CD4-positive, alpha-beta T cell treated with Interleukin-12 subunit alpha and Interleukin-12 subunit beta, for 1 hour (primary cell): ENCODE measurements at places on chromosomes 3 and 15.

- DNase-seq: no peak
Observed at GRCh38 chr3:13288732-13289718, 131.1 kb downstream of the NUP210 start.

DNA sequence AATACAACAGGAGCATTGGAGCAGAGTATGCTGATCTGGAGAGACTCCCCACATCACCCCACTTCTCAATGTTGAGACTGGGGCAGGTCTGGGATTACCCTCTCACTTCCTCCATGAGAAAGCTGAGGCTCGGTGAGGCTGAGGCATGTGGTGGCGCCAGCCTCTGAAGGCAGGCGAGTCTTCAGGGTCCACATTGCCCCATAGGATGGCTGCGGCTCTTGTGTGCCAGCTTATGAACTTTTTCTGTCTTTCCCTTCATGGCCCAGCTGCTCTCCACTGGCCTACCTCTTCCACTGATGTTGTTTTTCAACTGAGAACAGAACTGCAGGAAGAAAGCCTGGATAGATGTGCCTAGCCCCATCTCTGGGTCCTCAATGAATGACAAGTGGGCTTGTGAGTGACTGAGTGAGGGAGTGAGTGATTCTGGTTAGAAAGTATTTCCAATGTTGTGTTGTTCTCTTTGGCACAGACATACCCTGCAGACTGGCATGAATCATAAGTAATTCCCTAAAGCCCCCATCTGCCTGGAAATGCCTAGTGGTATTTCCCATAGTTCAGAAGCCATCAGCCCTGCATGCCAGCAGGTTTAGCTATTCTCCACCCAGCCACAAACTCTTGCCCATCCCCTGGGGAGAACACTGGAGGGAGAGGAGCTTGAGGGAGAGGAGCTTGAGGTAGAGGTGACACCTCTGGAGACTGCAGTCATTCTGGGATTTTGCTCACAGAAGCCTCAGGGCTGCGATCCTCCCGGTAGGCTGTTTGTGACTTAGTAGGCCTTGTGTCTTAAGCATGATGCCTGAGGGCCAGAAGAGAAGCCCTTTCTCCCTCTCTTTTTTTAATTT, 56.9 kb downstream of the AMOTL2 start:
- no peak for DNase-seq

DNA sequence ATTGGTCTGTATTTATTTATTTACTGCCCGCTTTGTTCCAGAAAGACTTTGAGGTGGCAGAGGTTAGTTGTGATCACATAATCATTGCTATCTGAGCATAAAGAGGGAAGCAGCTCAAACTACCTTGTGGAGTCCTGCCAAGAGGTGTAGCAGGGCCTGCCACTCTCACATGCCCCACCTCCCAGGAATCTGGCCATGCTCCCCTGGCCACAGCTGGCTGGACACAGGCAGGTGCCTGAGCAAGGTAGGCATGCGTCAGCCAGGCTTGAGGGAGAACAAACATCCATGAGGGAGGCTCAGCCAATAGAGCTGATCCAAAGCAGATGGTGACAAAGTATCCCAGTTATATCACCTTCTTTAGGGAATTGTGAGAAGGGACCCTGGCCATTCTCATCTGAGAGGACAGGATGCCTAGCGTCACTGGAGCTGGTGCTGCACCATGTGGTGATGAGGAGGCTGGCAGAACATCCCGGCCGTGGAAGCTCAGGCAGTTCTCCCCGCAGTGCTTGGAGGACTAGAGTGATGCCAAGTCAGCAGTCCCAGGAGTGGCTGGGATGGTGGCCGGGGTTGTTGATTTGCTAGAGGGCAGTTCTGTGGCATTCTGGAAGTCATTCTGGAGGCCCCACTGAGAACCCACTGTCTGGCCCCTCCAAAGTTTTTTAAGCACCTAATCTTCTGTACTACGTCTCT, 6.8 kb upstream of the POLG start:
- DNase-seq: no peak

DNA sequence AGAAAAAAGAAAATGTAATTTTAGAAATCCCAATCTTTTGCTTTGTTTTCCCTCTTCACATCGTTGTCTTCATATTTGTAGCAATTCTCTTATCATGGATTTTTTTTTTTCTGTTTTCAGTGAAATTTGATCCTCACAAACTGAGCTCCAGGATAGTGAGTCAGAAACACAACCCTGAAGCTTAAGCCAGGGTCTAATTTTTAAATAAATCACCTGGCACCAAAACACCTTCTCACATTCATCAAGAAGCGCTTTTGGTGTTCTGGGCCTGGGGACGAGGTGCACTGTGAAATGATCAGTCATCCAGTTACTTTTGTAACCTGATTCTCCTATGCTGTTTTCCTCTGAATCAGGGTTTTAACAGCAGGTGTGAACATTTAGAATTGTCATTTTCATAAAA, 87.7 kb downstream of the REC114 start:
- DNase-seq: no peak

GRCh38 chr3:182479419-182480336, 313.6 kb upstream of the ATP11B start:
- no peak for DNase-seq

GRCh38 chr3:64247991-64248646, 22.9 kb upstream of the PRICKLE2 start:
- DNase-seq: no peak

GRCh38 chr3:15653321-15653720, 51.8 kb downstream of the BTD start:
- no peak for DNase-seq

GRCh38 chr3:101183151-101183550, 137.2 kb downstream of the IMPG2 start:
- no peak for DNase-seq

- no peak for DNase-seq
Observed at GRCh38 chr3:38036906-38037305, 2.1 kb upstream of the DLEC1 start.

GRCh38 chr15:42387603-42388002, 28.3 kb downstream of the CAPN3 start:
- no peak for DNase-seq

- DNase-seq: no peak
Observed at GRCh38 chr3:155673421-155673820, 71.5 kb downstream of the PLCH1 start.

- DNase-seq: no peak
Observed at GRCh38 chr15:89400782-89401545, 66.3 kb upstream of the POLG start.

GRCh38 chr3:72039677-72040076, 254.7 kb upstream of the PROK2 start:
- no peak for DNase-seq

DNA sequence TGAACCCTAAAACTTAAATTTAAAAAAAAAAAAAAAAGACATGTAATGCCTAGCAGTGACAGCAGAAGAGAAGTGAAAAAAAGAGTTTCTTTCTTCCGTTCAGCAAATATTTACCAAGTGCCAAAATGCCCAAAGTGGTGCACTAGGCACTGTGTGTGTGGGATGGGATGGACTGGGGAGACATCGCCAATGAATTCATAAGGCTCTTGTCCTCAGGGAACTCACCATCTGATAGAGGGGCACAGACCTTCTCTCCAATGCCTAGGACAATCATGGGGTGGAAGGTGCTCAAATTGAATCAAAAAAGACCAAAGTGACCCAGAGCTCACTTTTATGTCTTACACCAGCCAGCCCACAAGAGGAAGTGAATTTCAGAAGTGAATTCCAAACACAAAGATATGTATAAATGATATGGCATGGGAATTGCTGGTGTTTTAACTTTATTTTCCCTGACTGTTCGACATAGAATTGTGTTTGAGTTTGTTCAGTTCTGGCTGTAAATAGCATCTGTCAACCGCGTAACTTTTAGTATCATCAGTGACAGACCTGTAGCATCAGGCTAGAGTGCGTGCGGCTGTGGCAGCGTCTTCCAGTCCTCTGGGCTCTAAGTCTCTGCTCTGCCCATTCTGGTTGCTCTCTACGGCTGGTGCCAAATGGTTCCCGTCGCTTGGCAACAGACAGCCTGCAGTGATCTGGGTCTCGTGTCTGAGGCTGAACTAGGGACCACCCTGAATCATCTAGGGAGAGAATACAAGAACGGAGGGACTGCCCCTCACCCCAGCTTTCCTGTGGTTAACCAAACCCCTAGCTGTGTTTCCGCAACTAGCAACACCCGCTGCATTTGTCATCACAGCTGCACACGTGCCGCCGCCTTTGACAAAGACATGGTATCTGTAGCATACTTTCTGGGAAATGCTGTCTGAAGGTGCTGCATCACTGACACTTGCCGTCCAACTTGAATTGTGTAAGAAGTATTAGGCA, 154.0 kb upstream of the THBS1 start:
- peak; percentile 66 for DNase-seq

GRCh38 chr3:99544786-99545281, 93.6 kb upstream of the COL8A1 start:
- DNase-seq: no peak

DNA sequence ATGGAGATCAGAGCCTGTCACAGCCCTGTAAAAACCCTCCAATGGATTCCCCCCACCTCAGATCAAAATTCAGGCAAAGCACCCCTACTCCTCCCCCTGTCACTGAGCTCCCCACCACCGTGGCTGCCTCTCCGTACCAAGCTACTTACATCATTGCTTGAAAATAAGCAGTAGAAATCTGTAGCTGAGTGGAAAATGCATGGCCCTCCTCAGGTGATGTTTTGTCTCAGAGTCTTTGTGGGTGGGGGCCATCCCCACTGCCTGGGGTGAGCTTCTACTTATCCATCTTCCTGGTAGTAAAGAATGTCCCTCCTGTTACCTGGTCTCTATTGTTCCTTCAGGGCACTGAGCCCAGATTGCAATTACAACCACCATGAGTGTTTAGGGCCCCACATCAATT, 34.5 kb downstream of the SLCO2A1 start:
- no peak for DNase-seq

GRCh38 chr3:126111566-126112475, 27.9 kb upstream of the SLC41A3 start:
- no peak for DNase-seq

- DNase-seq: no peak
Observed at GRCh38 chr3:14289590-14290461, 111.2 kb downstream of the LSM3 start.

DNA sequence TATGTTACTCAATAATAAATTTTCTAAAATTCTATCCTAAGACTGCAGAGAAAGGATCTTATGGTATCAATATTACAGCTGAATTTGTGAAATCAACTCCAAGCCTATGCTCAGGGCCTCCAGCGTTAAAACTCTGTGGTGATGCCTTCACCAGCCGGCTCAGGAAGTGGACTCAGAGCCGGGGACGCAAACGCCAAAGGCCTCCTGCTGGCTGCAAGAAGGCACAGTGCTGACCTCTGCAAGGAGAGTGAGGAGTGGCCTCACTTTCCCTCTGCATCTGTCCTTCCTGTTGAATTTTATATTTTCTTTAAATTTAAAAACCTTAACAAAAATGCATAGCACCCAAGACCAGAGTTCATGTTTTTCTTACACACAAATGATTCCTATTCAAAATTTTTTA, 48.5 kb downstream of the HERC2 start:
- no peak for DNase-seq

DNA sequence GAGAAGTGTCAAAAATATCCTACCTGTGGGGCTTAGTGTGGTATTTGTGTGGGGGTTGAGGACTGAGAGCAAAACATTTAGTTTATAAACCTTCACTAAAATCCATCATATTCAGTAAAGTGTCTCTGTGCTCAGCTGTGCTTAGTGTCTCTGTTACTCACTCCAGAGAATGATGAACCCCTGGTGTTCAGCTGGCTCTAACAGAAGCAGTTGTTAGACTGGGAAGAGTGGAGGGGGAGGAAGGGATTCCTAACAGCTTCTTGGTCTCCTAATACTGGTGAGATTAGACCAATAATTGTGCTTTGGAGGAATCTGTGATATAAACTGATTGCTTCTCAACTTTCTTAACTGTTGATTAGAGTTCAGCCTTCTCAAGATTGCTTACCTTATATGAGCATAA, 1123.5 kb downstream of the ROBO2 start:
- DNase-seq: no peak

DNA sequence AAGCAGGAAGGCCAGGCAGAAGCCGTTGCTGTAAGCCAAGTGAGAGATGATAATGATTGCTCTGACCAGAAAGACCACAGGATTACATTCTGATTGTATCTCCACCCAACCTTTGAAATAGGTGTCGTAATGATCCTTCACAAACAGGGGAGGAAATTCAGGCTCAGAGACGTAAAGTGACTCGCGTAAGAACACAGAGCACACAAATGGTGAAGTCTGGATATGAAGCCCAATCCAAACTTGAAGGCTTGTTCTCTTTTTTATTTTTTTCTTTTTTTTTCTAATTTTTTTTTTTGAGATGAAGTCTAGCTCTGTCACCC, 25.3 kb upstream of the PIAS1 start:
- no peak for DNase-seq

- no peak for DNase-seq
Observed at GRCh38 chr3:13494463-13495350, 14.6 kb downstream of the HDAC11 start.

DNA sequence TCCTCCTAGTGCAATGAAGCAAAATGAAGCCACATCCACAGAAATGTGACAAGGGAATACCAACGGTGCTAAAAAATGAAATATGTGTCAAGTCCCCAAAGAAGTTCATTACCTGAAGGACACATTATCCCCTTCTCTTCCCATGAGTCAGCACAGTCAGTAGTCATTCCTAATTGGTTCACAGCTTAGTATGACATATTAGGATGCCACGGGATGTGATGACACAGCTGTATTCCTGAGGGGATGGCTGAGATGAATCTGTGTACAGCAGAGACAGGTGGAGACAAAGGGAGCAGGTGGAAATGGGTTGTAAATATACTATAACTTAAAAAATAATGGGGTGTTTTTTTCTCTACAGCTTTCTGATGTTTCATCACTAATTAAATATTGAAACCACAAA, 273.4 kb downstream of the ARRDC4 start:
- no peak for DNase-seq

DNA sequence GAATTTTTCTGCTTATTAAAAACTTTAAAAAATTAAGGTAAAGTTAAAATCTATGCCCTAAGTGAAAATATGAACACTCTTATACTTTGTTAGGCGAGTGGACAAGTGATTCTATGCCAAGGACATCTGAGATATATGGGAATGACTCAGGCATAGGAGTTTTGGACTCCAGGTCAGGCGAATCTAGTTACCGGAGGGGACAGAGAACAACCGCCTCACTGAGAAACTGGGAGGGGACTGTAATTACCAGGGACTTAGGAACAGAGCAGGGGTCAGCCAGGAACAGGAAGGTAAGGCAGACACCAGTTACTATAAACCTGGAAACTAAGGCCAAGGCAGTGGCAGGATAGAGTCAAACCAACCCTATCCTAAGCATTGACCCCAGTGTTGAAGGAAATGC, 16.8 kb upstream of the ATP1B3 start:
- no peak for DNase-seq

GRCh38 chr15:65399001-65399706, 21.4 kb upstream of the IGDCC3 start:
- no peak for DNase-seq

GRCh38 chr15:48579945-48580671, 65.4 kb downstream of the FBN1 start:
- no peak for DNase-seq

DNA sequence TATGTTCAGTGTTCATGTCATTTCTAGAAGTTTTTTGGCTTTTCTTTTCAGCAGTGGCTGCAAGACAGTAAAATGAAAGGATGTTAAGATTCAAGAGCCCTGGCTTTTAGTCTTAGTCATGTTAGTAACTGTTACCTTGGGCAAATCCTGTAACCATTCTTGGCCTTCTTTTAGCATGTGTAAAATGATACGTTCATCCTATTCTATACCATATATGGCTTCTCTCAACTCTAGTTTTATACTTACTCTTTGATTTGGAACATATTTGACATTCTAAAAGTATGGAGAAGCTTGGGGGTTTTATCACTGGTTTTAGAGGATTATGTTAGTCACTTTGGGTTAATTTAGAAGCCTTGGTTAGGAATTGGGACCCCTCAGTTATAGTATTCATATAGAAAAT, 20.1 kb downstream of the GTF2E1 start:
- no peak for DNase-seq
